ENCODE measurements at places on chromosomes 1 and 21.

DNA sequence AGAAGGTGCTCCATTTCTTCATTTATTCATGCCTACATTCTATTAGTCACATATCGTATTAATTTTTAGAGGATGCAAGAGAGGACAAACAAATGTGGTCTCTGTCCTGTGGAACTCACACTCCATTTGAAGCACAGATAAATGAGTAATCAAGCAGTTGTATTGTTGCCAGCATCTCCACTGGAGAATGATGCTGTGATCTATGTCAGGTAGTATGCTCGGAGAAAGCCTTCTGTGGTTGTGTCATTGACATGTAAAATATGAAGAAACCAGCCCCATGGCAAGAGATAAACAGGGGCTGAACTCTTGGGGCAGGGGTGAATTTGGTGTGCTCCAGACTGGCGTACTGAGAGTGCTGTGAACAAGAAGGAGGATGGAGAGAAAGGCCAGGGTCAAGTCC lies 101.2 kb downstream of the FASLG start:
- no peak for DNase-seq

- no peak for DNase-seq
Measured at GRCh38 chr1:118253053-118253915, 68.3 kb upstream of the SPAG17 start.

GRCh38 chr1:243927381-243927780 lies 77.3 kb upstream of the AKT3 start:
- no peak for DNase-seq

DNA sequence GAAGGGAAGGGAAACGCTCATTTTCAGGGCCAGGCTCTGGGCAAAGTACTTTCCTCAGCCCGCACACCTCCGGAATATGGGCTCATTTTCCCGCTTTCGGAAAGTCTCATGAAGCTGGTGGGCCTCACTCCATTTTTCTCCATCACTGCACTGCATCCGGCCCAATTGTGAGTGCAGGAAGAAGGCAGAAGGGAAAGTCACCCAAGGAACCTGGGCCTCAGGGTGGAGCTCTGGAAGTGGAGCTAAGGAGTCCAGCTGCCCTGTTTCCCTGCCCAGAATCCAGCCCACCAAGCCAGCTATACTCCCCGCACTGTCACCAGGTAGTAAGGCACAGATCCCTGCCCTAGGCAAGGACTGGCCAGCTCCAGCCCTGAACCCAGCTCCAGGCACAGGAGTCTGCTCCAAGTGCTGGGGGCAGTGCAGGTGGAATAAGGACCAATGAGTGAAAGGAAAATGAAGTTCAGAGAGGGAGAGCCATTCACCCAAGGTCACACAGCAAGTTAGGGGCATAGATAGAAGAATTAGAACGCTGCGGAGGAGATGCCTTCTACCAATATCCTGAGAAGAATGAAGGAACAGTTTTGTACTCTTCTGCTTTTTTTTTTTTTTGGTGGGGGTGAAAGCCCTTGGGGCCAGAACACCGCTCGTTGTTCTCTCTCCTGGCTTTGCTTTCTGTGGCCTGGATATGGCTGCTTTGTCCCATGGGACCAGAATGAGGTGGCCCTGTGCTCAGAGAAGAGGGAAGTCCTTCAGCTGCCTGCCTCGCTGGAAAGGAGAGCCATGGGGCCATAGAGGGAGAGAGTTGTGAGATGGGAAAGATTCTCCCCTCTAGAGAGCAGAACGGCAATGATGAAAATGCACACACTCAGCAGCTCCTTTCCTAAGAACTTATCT lies 10.0 kb downstream of the LRP8 start:
- DNase-seq = no peak

DNA sequence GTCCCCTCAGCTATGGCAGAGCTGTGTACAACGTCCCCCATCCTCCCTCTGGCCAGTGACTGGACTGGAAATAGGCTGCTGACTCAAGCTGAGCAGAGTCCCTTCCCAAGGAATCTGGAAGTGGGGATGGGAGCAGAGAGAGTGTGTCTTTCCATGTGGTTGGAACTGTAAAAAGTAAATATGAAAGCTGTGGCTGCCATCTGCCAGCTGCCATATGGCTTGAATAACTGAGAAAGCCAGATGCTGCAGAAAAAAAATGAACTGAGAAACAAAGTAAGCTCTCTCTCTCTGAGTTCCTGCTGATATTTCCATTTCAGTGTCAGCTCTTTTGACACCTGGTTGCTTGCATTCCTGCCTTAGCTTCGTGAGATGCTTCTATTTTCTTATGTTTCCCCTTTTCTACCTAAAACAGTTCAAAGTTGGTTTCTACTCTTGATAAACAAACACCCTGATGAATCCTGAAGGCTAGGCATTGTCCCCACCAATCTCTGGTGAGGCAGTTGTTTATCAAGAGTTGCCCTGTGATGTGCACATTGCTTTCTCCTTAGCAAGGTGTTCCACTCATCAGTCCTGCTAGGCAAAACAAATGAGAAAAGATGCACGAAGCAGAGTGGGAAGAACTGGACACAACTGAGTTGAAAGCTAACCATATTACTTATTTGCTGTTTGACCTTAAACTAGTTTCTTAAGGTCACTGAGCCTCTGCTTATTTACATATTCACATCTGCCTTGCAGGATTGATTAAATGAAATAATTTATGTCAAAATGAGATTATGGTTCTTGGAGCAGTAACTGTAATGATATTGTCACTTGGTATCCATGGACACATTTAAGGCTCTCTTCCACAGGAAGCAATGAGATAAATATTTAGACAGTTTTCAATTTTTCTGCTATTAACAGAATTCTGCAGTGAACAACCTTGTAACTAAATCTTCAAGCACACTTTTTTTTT lies 16.6 kb upstream of the DR1 start:
- no peak for DNase-seq

- no peak for DNase-seq
Measured at GRCh38 chr21:45228171-45228641, 59.5 kb downstream of the POFUT2 start.

GRCh38 chr1:86960548-86960947 lies 46.1 kb downstream of the HS2ST1 start:
- no peak for DNase-seq

GRCh38 chr1:43101061-43101460 lies 71.0 kb downstream of the EBNA1BP2 start:
- DNase-seq = no peak

DNA sequence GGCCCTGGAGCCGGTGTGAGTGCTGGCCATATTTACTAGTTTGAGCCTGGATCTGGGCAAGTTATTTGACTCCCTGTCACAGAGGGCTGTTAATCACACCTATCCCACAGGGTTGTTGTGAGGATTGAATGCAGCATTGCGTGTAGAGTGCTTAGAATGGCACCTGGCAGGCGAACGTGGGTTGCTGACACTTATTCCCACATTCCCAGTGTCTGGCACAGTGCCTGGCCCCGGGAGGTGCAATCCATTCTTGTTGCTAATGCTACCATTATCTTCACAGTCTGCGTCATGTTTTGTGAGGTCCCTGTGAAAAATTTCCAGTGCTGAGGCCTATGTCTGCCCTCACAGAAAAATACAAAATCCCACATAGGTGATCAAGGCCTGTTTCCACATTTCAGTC lies 66.1 kb downstream of the CD2 start:
- DNase-seq = no peak

GRCh38 chr1:119715542-119715941 lies 3.8 kb downstream of the PHGDH start:
- DNase-seq = no peak

DNA sequence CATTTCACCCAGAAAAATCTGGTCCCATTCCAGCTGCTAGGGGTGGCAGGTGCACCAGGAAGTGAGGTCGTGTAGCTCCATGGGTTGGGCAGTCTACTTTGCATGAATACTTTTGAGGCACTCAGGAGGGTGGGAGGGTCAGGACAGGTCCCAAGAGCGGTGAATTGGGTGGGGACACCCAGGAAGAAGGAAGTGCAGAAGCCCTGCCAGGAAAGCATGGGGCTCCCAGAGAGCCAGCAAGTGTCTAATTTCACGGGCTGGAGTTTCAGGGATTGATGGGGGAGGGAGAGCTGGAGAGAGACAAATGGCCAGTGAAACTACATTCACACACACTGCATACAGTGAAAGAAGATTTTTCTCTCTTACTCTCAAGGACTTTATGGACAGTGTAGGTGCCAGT lies 137.8 kb downstream of the GALNT2 start:
- no peak for DNase-seq

GRCh38 chr1:245234217-245235081 lies 79.7 kb downstream of the KIF26B start:
- no peak for DNase-seq

DNA sequence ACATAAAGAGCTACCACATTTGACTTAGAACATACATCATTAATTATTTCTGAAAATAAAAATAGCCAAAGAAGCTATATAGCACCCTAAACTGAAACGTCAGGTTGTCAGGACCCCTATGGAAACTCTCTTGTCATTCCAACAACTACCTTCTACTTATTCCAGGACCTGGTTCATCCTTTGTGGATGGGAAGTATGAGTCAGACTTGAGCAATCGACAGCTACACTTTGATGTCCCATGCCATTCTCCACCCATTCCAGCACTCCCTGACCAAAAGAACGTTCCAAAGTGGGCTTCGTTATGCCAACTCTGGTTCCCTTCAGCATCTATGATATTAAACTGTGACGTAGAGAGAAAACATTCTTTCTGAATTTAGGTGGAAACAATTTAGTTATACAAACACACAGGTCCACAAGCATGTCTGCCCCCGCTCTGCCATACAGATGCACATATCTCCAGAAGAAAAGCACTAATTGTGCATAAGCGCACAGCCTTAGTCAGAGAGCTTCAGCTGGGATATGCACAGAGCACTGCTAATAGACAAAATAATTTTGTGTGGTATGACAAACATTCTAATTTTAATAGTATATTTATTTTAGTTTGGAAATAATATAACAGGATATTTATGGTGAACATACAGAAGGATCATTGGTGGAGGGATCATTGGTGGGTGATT lies 723.1 kb upstream of the B3GALT2 start:
- DNase-seq = no peak

- no peak for DNase-seq
Measured at GRCh38 chr1:38352869-38353268, 306.3 kb upstream of the POU3F1 start.

DNA sequence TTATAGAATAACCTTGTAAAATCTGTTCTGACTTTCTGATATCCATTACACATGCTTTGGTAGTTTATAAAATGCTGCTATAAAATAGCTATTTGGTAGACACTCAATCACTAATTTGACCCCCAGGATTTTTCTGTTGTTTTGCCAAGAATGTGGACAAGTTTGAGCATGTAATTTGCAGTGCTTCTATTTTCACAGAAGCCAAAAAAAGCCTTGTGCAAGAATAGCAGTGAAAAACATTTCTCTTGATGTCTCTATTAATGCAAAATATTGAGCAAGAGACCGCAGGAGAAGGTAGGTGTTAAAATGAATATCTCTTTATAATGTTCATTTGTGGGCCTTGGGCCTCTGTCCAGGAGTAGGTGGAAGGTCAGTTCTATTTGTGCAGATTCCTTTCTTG lies 22.5 kb downstream of the MAP3K7CL start:
- no peak for DNase-seq

DNA sequence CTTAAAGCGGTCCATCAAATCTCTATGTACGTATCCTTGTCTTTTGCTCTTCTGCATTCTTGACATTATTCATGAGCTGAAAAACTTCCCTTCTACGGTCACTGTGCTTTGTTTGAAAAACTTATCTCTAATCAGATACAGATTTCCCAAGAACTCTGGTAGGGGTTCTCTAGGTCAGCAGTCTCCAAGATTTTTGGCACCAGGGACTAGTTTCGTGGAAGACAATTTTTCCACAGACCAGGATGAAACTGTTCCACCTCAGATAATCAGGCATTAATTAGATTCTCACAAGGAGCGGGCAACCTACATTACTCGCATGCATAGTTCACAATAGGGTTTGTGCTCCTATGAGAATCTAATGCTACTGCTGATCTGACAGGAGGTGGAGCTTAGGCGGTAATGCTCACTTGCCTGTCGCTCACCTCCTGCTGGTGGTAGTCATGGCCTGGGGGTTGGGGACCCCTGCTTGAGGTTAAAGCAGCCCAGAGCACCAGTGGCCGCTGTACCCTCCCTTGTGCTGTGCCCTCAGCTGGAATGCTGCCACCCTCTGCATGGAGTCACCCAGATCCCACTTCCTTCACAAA lies 30.8 kb downstream of the AK2 start:
- no peak for DNase-seq

GRCh38 chr1:193763266-193763665 lies 576.9 kb upstream of the B3GALT2 start:
- DNase-seq = no peak

DNA sequence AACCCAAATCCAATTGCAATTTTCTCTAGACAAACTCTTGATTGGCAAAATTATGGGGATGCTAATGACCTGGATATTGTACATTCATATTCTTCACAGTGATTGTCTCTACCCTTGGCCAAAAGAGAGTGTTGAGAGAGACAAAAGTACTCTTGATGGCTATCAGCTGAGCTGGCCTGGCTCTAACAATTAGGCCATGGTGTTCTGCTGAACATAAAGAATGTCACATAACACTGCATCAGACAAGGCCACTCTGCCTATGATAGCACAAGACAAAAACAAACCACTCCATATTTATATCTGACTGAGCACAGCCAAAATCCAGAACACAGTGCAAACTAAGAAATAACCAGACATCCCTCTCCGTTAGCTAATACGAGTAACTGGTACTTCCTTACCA lies 101.7 kb downstream of the ADAMTS1 start:
- no peak for DNase-seq

- DNase-seq = no peak
Measured at GRCh38 chr1:97385536-97386277, 535.1 kb downstream of the DPYD start.

DNA sequence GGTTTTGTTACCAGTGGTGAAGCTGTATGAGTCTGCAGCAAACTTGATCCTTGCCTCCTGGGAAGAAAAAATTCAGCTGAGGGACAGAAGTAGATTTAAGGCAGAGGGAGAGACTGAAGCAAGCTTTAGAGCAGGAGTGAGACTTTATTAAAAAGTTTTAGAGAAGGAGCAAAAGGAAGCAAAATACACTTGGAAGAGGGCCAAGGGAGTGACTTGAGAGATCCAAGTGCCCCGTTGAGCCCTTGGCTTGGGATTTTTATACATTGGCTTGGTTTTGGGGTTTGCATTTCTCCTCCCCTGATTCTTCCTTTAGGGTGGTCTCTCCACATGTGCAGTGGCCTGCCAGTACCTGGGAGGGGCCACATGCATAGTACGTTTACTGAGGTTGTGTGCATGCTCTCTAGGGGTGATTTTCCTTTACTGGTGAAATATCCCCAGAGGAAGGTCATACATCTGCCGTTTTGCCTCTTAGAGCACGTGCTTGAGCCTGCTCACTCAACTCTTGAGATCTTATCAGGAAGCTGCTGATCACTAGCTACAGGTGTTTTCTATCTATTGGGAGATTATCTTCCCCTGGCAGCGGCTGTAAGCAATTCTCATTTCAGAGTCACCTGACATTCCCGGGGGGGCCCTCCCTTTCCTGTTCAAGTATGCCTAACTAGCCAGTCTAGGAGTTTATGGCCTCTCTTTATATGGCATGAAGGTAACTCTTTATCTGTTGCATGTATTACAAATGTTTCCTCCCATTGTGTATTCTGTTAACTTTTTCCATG lies 20.3 kb downstream of the FASLG start:
- DNase-seq = no peak

Measured in activated naive CD4-positive, alpha-beta T cell (primary cell).